ENCODE measurements at places on chromosomes 12 and 14. TPM values are rescaled to one million over a fixed set of nuclear protein-coding genes. Genes with fewer than 3 reads are reported as not detected.

DNA sequence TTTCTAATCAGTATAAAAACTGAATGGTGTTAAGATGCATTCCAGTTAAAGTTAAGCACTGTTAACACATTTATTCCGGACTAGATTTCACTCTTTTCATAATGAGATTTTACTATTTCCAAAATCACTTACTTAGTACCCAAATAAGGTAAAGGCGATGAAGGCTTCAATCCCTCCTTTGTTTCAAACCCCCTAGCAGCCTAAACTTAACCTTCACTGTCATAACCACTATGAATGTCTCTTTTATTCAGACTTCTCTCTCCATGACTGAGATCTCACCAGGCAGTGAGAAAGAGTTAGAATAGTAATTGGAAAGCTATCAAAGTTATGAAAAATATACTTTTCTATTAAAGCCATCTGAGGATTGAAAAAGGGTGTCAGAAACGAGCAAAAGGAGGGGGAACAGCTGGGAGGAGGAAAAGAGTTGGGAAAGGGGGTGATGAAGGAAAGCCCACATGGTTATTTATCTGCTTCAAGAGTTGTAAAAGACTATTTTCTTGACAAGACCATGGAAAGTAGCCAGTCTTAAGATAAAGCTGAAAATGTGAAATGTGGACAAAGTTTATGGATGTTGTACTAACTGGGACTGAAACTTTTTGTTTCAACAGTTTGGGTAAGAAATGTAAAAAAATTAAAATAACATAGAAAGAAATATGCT lies 11.7 kb downstream of the EPS8 start:
- no peak for DNase-seq

DNA sequence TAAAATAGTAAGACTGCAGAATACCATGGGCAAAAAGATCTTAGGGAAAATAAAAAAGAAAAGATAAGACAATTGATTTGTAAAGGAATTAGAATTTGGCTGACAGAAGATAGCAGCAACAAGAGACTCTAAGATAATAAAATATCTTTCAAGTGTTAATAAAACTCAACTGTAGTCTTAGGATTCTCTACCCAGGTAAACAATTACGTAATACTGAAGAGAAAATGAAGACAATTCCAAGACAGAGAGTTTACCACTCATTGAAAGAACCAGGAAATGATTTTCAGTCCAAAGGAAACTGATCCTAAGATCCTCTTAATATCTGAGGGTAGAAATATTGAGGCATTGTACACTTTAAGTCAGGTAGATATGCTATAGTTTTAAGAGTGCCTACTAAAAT lies 321.1 kb downstream of the CEP128 start:
- no peak for DNase-seq

- DNase-seq = peak; percentile 14
Measured at GRCh38 chr12:100141666-100141997, 1.0 kb downstream of the BLTP3B start.

- no peak for DNase-seq
Measured at GRCh38 chr12:88172844-88173407, 30.8 kb downstream of the TMTC3 start.

- DNase-seq = no peak
Measured at GRCh38 chr12:124994437-124994975, 1.1 kb downstream of the BRI3BP start.

DNA sequence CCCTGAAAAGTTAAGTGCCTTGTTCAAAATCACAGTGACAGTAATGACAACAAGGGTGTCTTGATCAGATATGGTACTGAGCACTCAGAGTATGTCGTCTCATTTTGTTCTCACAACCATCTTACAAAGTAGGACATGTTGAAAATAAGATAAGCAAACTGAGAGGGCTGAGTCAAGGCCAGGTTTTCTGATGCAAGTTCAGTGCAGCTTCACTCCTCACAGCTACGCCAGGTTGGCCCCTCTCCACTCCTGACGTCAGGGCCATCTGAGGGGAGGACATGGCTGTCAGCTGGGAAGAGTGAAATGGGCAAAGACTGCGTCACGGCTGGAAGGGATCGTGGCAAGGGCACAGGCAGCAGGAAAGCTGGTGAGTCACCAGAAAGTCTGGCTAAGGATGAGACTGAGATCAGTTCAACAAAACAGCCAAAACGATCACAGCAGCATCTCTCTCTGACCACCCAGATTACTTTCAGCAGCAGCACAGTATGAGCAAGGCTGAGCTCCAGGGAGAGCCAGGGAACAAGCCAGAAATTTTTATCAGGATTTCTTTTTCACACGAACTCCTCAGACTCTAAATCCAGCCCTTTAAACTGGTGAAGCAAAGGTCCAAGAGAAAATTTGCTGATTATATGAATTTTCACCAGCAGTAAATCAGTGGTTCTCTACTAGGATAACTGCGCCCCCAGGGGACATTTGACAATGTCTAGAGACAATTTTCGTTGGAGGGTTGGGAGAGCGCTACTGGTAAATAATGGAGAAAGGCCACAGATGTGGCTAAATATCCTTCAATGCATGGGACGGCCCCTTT lies 297.9 kb upstream of the AMIGO2 start:
- no peak for DNase-seq

DNA sequence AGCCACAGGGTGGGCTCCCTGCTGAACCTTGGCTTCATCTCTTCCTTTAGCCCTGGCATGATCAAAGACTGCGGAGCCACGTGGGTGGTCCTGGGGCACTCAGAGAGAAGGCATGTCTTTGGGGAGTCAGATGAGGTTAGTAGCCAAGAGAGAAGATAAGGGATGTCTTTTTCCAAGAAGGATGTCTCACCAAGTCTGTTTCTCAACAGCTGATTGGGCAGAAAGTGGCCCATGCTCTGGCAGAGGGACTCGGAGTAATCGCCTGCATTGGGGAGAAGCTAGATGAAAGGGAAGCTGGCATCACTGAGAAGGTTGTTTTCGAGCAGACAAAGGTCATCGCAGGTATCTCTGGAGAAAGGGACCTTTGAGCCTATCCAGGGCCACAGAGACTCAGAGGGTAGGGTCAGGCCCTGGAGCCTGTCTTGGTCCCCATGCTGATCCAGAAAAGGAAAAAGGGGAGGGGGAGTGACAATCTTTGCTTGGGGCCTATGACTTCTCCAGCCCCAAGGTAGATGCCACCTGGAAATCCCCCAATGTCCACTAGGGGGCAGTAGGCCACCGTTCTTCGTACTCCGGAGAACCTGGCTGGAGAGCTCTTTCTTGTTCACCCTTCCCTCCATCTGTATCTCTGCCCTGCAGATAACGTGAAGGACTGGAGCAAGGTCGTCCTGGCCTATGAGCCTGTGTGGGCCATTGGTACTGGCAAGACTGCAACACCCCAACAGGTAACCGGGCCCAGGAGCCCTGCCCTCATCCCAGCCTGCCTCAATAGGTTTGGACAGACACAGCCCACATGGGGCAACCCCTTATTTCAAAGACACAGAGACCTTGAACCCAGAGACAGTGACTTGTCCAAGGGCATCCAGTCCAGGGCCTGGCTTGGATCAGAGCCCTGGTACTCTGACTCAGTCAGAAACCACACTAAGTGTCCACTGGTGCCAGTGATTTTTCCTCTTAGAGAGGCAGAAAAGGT lies 2.0 kb downstream of the TPI1 start:
- DNase-seq = peak; percentile 88

DNA sequence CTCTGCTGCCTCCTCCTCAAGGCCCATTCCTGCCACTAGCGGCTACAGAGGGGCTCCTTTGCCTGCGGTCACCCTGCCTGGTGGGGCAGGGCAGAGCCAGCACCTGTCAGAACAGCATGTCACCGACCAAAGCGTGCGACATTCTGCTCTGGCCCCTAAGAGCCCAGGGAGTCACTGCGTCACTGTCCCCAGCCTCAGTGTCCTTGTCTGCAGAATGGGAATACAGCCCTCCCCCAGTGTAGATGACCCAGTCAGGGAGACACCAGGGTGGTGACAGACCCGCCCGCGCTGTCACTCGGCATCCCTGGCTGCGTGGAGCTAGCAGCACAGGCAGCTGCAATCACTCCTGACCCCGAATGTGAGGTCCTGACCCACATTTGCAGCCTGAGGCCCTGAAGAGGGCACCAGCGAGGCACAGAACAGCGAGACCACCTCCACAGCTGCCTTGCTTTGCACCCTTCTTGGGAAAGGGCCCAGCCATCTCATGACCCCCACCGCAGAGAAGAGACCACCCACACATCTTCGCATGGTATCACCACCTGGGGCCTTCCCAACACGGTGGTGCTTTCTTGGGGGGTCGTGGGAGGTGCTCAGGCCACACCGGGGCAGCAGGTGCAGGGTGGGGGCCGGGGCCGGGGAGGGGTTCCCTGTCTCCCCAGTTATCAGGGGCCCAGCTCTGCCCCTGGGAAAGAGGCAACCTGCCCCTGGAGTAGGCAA lies 2.5 kb downstream of the AHNAK2 start:
- no peak for DNase-seq

DNA sequence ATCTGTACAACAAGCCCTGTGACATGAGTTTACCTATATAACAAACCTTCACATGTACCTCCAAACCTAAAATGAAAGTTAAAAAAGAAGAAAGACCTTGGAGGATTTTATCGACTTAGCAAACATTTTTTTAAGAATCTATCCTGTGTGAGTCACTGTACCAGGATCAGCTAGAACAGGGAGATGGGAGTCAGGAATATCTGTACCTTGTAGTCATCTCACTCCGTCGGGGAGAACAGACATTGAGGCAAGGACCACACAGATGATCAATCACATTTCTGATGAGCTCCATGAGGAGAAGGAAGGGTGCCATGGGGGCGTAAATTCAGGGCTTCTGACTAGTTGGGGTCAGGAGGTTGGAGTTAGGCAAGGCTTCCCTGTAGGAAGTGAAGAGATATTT lies 310.6 kb downstream of the VRK1 start:
- no peak for DNase-seq

GRCh38 chr14:23123419-23123818 lies 4.4 kb upstream of the CEBPE start:
- DNase-seq = no peak

GRCh38 chr14:64763085-64763782 lies 59.0 kb downstream of the PLEKHG3 start:
- DNase-seq = no peak

GRCh38 chr12:61629702-61630101 lies 630.5 kb upstream of the USP15 start:
- no peak for DNase-seq

DNA sequence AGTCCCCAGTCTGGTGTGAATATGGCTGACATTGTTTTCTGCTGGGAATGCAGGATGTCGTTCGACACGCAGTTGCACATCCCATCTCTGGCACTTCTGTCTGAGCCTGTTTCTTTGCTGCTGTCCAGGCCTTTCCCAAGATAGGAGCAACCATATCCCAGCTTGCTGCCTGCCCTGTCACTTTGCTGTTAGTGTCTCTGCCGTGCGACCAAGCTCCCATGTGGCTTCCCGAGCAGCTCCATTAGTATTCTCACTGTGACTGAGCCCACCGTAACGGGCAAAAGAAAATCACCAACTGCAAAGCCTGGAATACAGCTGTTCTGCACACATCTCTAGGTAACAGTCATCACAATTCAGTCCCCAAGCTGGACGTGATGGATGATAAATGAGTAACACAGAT lies 66.0 kb upstream of the CPSF6 start:
- DNase-seq = no peak

DNA sequence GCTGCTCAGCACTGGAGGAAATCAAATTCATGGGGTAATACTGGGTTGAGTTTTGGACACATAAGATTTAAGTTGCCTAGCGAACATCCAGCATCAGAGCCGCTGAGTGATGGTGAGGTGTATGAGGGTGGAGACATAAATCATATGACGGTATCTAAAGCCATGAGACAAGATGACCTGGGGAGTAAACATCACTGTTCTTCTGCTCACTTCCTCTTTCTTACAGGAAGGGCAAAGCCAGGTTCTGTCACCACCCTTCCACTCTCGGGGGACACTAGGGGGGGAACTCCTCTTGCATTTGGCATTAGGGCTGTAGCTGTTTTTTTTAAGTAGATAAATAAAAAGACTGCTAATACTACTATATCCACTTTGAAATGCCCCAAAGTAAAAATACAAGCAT lies 24.0 kb downstream of the PRDM4 start:
- DNase-seq = no peak

- DNase-seq = no peak
Measured at GRCh38 chr12:103401421-103401820, 94.3 kb downstream of the C12orf42 start.

DNA sequence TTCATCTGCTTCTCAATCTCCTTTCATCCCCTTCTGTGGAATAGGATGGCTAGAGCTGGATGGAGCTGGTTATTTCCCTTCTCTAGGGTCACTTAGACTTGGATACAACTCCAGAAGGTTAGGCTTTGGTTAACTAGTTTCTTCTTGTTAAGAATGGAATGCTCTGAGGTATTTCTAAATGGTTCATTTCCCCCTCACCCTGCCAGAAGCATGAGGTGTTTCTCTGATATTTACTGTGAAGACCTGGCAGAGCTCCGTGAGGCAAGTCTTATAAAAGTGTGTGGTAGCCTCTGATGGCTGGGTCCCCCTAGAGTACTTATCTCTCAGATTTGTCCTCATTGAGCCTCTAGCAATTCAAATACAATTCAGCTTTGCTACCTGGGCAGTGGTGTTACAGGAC lies 207.9 kb downstream of the SLC16A7 start:
- no peak for DNase-seq

DNA sequence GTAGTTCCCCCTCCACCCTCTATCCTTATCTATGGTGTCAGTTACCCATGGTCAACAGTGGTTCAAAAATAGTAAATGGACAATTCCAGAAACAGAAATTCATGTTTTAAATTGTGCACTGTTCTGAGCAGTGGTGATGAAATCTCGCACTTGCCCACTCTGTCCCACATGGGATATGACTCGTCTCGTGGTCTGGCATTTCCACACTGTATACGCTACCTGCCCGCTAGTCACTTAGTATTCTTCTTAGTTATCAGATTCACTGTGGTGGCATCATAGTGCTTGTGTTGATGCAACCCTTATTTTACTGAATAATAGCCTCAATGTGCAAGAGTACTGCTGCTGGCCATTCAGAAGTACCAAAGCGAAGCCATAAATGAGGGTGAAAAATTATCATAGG lies 507.0 kb downstream of the SNAPC1 start:
- no peak for DNase-seq

DNA sequence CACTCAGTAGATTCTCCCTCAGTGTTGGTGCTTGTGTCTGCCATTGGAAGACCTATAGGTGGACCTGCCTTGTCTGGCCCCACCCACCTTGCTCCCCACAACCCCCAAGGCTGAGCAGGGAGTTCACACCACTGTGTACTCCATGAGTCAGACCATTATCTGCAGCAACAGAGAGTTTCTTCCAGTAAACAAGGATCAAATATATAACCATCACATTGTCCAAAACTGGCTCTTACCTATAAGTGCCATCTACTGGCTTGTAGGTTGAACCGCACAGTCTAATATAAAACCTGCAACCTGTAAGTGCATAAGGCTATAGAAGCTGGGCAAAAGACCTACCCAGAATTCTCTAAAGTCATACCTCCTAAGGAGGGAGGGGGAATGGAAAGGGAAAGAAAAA lies 7.9 kb downstream of the TAS2R13 start:
- DNase-seq = no peak

CORO1C gene
- total RNA-seq = 59.7 TPM

MYBPC1 gene
- total RNA-seq = not detected

NOC4L gene
- total RNA-seq = 89.0 TPM
